ENCODE measurements at places on chromosomes 12 and 14. TPM values are rescaled to one million over a fixed set of nuclear protein-coding genes. Genes with fewer than 3 reads are reported as not detected.

- DNase-seq, result peak; percentile 74
Measured at GRCh38 chr14:90820958-90821357, 4.7 kb upstream of the TTC7B start.

DNA sequence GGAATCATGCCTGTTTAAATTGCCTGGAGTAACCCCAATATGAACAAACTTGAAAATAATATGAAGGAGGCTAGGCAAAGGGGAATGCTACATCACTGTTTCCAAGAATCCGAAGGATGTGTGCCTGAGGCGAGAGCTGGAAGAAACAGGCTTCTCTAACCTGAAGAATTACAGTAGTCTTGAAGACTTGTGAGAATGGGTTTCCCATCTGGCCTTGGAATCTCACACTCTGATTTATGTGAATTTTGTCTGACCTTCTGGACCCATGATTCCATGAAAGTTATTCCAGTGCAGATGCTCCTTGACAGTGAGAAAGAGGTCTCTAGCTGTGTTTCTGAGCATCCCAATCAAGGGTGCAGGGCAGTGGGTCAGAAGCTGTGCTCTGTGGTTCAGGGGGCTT lies 122.1 kb upstream of the PARP11 start:
- no peak for DNase-seq

DNA sequence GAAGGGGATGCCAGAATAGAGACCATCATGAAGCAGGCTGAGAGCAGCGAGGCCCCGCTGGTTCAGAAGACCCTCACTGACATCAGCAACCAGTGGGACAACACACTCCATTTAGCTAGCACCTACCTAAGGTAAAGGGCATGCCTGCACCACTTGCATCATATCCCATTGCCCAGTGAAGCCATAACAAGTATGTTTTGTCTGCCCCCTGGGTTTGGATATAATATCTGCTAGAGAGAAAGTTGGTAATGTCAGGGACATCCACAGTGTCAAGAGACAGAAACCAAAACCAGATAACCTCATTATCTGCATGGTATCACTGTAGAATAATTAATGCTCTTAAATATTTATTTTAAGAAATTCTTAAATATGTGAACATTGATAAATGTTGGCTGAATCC lies 173.8 kb downstream of the SYNE2 start:
- DNase-seq, result no peak

GRCh38 chr14:53027041-53027440 lies 76.2 kb upstream of the FERMT2 start:
- no peak for DNase-seq

DNA sequence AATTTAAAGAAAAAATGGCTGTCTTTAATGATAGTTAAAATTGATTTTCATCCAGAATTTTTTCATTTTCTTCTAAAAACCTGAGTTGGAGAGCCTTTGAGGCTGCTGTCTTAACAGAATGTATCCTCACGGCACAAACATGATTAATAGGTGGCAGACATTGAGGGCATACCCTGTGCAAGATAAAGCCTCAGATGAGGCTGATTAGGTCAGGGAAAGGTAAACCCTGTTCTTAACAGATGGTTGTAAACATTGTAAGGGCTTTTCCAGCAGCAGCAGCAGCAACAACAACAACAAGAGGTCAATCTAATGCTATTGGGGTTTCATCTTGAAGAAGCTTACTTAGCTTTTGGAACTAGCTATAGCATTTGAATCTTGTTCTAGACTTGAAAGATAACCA lies 17.4 kb downstream of the GNG2 start:
- DNase-seq, result no peak

DNA sequence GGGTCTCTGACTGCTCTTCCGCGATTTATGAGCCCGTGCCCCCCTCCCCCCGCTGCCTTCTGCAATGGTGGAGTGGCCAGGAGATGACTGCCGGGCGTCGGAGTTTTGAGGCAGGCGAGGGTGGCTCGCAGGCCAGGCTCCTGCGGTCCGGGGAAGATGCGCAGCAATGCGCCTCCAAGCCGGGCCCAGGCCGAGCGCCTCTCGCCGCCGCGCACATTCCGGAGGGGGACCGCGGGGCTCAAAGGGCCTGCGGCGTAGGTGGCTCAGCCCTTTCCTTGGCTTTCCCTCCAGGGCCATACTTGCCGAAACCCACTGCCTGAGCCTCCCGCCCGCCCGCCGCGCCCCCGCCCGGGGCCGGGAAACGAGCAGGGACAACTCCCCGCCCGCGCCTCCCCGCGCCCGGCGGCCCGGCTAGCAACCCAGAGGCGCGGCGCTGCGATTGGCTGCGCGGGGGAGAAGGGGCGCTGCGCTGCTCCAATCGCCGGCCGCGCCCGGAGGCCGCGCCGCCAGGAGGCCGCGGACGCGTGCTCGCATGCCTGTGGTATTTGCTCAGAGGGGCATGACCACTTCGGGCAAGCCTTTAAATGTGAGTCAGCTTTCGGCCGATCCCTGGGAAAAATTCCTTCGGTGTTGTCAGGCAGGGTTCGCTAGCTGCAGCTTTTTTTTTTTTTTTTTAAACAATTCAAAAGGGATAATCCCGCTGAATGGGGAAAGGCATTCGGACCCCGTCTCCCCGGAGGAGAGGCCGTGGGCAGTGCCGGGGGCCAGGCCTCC lies 157.9 kb upstream of the PARP11 start:
- peak; percentile 85 for DNase-seq

KIF5A gene
- total RNA-seq, result 1.4 TPM

GDF3 gene
- not detected for total RNA-seq
